ENCODE measurements at places on chromosomes 5 and 9.

- no peak for DNase-seq
Observed at GRCh38 chr9:111979561-111979960, 82.9 kb downstream of the UGCG start.

DNA sequence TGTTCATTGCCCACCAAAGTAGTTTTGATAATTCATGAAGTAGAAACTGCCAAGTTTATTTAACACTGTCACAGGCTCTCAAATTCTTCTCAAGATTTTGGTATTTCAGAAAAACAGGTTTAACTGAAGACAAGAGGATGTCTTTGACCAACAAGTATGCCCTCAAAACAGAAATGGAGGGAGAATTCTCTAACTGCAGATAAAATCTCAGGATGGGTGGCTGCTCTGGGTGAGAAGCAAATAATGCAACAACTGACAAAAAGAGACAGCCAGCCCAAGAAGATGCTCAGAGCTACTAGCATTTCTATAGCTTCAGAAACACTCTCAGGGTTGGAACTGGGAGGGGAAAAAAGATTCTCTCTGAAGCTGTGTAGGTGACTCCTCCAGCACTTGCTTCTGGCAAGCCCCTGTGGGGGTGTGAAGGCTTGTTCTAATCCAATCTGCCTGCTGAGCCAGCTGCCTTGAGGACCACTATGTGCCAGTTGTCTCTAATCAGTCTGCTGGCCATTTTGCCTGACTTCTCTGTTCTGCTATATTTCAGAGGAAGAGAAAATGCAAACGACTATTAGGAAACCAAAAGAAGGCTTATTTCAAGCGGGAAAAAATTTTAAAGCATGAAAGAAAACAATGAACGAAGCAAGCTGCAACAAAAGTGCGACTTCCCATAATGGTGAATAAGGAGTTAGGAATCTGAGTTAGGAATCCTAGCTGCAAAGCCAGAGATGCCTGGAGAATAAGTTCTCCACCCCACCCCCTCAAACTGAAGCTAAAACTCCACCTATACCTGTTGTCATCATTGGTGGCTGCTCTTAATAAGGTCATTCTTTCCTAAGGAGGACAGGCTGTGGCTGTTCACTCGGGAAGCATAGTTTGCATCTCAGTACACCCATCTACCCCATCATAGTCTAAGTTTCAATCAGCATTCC is 147.5 kb downstream of the GNAQ start:
- no peak for DNase-seq

GRCh38 chr9:71279151-71279739 is 157.8 kb upstream of the TRPM3 start:
- DNase-seq: no peak

GRCh38 chr5:81164476-81164875 is 68.6 kb upstream of the CKMT2 start:
- no peak for DNase-seq

- DNase-seq: peak; percentile 82
Observed at GRCh38 chr5:95644351-95645042, 2.1 kb upstream of the RFESD start.

DNA sequence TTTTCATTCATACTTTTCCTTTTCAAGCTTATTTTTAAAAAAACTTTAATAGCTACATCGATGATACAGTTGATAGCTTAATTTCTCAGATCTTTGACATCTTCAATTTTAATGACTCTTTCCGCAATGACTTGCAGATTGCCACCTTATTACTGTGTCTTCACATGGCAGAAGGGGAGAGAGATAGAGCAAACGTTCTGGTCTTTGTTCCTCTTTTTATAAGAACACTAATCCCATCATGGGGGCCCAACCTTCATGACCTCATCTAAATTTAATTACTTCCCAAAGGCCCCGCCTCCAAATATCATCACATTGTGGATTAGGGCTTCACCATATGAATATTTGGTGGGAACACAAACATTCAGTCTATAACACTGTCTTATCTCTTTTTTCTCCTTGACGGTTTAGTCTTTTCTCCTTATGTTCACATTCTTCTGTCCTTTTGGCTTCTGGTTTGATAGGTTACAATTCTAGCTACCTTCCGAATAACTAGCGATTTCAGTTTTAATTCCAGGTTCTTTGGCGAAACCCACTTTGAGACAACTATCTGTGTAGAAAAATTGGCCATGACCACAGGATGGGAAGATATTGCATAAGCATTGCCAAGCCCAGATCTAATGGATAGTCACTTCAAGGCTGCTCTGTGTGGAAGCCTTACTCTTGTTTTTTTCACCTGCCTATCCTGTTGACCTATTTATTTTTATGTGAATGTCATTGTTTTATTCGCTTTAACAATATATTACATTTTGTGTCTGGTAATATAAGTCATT is 5.0 kb downstream of the ZNF189 start:
- no peak for DNase-seq

DNA sequence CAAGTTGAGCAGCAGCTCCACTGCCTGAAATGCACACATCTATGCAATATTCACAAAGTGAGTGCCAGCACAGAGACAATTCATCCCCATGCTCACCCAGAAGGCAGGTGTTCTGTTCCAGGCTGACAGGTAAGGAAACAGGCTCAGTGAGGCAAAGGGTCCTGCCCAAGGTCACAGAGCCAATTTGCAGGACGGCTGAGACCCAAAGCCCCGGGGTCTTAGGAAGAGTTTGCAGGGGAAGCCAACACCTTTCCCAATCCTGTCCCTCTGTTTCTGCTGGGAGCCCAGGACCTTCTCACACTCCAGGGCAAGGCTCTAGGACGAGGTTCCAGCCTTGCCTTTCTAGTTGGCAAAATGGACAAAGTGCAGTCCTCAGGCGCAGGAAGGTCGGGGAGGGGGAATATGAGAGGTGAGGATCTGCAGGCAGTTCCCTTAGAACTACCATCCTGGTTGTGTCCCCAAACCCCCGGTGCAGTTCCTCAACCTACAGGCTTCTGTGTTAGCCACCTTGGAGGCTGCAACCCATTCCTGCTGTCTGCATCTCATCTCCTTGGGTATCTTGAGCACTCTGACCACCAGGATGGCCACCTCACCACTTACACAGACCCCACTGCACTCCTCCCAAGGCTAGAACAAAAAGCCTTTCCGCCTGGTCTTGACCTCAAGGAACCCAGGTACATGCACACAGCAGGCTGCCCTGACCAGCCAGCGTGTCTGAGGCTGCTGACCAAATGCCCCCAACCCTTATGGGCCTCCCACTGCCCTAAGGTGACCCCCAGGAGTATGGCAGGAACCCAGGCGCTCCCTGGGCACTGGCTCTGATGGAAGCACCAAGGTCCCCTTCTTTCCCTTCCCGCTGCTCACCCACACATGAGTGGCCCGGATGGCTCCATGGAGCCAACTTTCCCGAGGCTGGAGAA is 1.9 kb upstream of the BRD3 start:
- DNase-seq: no peak

- no peak for DNase-seq
Observed at GRCh38 chr9:137296670-137297664, 5.1 kb downstream of the NRARP start.

GRCh38 chr9:136858844-136859757 is 7.0 kb downstream of the MAMDC4 start:
- peak; percentile 43 for DNase-seq

- DNase-seq: no peak
Observed at GRCh38 chr5:16913187-16914107, 22.6 kb downstream of the MYO10 start.

GRCh38 chr5:38330207-38330606 is 71.8 kb downstream of the EGFLAM start:
- no peak for DNase-seq

DNA sequence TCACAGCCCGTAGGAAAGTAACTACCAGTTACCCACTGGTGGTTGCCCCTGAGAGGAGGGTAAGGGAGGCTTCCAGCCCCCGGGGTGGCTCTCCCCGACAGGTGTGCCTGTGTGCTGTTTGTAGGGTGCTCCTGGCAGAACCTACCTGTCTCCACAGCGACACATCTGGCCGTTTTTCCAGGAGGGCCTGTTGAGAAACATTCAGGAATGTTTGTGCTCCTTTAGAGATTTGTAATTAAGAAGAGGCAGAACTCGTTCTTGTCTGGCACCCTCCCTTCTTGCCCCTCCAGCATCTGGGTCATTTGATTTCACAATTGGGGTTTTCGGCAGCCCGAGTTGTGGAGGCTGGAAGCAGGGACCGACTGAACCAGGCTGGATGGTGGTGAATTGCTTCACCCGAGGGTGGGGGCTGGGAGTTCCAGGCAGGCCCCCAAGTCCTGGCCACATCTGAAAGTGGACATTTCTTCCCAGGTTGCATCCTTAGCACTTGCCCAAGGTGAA is 74.2 kb downstream of the WWC1 start:
- no peak for DNase-seq

DNA sequence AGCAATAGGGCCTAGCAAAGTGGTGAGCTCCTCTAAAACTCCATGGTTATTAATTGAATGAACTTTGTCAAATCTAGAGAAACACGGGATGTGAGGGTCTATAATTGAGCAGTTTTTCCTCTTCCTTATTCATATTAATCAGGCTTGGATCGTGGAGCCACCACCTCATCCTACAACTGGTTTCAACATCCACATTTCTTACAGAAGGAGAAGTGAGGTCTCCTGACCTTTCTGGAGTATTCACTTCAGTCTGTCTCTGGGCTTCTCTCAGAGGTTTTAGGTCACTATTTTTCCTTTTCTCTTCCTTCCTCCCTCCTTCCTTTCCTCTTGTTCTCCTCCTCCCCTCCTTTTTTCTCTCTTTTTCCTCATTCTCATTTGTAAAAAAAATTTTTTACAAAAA is 177.3 kb upstream of the ACTBL2 start:
- DNase-seq: no peak

DNA sequence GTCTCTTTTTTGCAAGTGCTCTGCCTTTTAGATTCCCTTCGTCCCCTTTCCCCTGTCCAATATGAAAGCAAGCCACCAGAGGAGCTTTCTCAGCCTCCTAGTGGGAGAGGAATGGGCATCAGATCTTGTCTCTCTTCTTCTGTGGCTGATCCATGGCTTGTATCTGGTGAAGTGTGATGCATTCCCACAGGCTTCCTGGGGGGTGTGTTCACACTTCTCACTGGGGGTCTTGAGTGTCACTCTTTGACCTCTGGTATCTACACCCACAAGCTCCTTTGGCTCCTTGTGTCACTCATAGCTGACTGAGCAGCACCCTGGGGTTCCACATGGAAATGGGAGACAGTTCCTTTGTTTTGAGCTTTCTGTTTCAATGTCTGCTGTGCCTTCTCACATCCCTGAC is 411.5 kb downstream of the GADD45G start:
- DNase-seq: no peak

DNA sequence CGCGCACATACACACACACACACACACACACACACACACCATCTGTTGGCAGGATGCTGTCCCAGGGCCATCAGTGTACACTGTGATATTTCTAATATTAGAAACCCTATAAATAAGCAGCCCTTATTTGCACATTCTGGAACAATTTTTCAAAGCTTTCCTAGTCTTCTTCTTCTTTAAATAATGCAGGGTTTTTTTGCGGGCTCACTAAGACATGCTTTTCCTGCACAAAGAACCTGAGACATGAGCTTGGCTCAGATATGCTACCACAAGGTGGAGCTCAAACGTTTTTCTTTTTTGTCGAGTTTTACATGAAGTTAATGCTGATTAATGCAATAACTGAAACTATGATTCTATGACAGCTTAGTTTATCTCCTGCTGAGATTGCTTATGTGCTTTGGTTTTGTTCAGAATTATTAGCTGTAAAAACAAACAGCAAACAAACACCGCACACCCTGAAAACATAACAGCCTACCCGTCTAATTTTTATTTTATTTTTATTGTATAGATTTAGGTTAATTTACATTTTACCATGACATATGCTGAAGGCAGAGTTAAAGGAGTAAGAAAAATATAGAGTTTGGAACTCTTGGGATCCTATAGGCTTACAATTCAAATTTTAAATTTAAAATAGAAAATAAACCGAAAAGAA is 95.8 kb downstream of the ALDH1A1 start:
- peak; percentile 70 for DNase-seq

- DNase-seq: no peak
Observed at GRCh38 chr5:96014395-96014794, 52.7 kb upstream of the ELL2 start.
